Heart left ventricle (tissue), 16 donors: ENCODE measurements at places on chromosomes 12 and 14. TPM values are rescaled to one million over a fixed set of nuclear protein-coding genes. Genes with fewer than 3 reads are reported as not detected.

- no peak for DNase-seq
- H3K4me3 ChIP-seq: no peak overlapping the region
- H3K4me1 ChIP-seq: no peaks in the 10 kb centered on the region
These were observed 105.2 kb upstream of the CDKN3 start for GRCh38 chr14:54291491-54292191.

- no peaks in the 10 kb centered on the region for H3K4me1 ChIP-seq
- no peak for DNase-seq
- H3K27ac ChIP-seq: no peak overlapping the region
- no peak overlapping the region for H3K4me3 ChIP-seq
These were observed 38.0 kb upstream of the ESRRB start for GRCh38 chr14:76337635-76338545.

DNA sequence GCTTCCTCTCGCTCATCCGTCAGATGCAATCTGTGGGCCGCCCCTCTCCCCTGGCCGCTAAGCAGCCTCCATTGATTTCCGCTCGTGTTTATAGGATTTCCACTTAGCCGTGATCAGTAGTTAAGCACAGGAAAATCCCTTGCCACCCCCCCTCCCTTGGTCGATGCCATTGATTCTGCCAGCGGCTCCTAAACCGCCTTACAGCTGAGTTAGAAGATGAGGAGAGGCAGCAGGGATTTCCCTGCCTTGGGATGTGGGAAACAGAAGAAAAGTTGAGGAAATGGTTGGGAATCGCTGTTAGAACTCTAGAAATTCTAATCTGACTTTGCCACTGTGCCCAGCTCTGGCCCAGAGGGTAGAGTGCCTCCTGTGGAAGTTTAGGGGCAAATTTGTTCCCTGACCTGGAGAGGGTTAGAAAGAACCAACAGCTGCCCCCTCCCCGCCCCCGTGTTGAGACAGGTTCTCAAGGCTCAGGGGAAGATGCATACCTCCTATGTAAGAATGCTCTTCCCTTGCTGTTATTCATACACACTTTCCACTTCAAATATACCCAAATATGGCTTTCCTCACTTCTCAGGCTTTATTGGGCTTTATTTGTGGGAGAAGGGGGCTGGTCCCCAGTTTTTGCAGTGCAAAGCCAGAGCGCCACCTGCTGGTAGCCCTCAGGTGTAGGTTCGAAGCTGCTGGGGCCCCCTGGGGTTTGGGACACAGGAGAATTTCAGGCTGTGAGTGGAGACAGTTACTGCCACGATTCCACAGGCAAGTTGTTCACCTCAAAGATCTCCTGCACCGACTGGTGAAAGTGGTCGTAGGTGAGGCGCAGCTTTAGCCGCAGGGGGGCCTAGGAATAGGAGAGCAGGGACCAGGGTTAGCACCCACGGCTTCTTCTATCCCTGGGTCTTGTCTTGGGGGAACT lies 3.2 kb downstream of the THTPA start:
- peaks cover 26% of the 10 kb centered on the region for H3K36me3 ChIP-seq
- H3K4me3 ChIP-seq: no peak overlapping the region
- H3K4me1 ChIP-seq: peaks cover 21% of the 10 kb centered on the region

GRCh38 chr14:101187816-101188570 lies 284.5 kb upstream of the RTL1 start:
- no peaks in the 10 kb centered on the region for H3K4me1 ChIP-seq
- DNase-seq: no peak
- peaks cover 7% of the 10 kb centered on the region for H3K27me3 ChIP-seq
- no peaks in the 10 kb centered on the region for H3K36me3 ChIP-seq

GRCh38 chr14:81396113-81396512 lies 4.0 kb downstream of the STON2 start:
- no peak overlapping the region for H3K27ac ChIP-seq
- H3K4me3 ChIP-seq: no peak overlapping the region
- H3K27me3 ChIP-seq: no peaks in the 10 kb centered on the region
- H3K4me1 ChIP-seq: no peaks in the 10 kb centered on the region
- no peak for DNase-seq
- no peaks in the 10 kb centered on the region for H3K36me3 ChIP-seq

DNA sequence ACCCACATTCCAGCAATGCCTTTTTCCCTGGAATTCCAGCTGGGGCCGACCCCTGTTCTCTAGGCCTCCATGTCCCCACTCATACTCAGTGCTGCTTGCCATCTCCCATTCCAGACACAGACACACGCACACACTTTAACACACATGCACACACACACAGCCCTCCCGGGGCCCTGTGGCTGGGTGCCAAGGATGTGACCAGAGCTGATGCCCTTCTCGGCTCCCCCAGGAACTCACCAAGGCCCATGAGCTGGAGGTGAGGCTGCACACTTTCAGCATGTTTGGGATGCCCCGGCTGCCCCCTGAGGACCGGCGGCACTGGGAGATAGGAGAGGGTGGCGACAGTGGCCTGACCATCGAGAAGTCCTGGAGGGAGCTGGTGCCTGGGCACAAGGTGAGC lies 4.3 kb downstream of the PLEKHG6 start:
- no peak overlapping the region for H3K27ac ChIP-seq
- H3K36me3 ChIP-seq: no peaks in the 10 kb centered on the region
- H3K27me3 ChIP-seq: peaks cover 17% of the 10 kb centered on the region

- no peak overlapping the region for H3K27ac ChIP-seq
- no peak for DNase-seq
These were observed 110.8 kb downstream of the SLC35F4 start for GRCh38 chr14:57755018-57755521.

DNA sequence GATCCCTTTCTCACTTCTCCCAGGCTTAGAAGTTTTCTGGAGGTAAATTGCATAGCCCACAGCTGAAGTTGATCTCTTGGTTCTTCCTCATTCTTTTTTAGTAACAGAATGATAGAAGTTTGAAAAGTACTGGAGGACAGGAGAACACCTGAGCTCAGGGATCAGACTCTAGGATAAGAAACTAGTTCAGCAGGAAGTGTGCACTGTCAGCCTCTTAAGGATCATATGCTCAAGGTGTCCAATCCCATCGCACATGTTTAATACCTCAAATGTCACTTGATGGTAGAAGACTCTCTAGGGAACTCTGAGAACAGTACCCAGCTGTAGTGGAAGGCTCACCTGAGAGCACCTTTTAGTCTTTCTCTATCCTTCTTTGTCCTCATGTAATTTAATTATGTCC lies 14.7 kb upstream of the LIMA1 start:
- no peaks in the 10 kb centered on the region for H3K36me3 ChIP-seq
- H3K27me3 ChIP-seq: no peaks in the 10 kb centered on the region
- H3K27ac ChIP-seq: peak overlapping the region; percentile 29
- H3K4me1 ChIP-seq: peaks cover 7% of the 10 kb centered on the region
- H3K4me3 ChIP-seq: no peak overlapping the region

DNA sequence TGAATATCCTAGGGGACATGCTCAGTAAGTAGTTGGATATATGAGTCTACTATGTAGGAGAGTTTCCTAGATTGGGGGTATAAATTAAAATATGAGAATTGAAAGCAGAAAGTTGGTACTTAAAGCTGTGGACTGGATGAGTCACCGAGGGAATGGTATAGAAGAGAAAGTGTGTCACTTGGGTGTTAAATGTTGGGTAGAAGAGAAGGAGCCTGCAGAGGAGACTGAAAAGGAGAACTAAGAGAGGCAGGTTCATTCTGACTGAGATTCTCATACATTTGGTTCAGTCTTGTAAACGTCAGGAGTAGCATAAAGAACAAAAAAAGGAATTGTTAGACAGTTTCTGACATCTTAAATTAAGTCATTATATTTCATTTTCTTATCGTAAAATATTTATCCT lies 19.9 kb downstream of the LRRC9 start:
- H3K36me3 ChIP-seq: no peaks in the 10 kb centered on the region
- no peak overlapping the region for H3K4me3 ChIP-seq
- no peak overlapping the region for H3K27ac ChIP-seq
- no peaks in the 10 kb centered on the region for H3K4me1 ChIP-seq
- no peak for DNase-seq

ANP32D gene
- total RNA-seq: not detected

CCDC88C gene
- 3.4 TPM for total RNA-seq

GNB3 gene
- total RNA-seq: 7.4 TPM

BDKRB1 gene
- not detected for total RNA-seq
